ENCODE measurements at places on chromosomes 2 and 18.
A peak's percentile ranks its signal among the peaks of the same experiment; 100 is the strongest.

DNA sequence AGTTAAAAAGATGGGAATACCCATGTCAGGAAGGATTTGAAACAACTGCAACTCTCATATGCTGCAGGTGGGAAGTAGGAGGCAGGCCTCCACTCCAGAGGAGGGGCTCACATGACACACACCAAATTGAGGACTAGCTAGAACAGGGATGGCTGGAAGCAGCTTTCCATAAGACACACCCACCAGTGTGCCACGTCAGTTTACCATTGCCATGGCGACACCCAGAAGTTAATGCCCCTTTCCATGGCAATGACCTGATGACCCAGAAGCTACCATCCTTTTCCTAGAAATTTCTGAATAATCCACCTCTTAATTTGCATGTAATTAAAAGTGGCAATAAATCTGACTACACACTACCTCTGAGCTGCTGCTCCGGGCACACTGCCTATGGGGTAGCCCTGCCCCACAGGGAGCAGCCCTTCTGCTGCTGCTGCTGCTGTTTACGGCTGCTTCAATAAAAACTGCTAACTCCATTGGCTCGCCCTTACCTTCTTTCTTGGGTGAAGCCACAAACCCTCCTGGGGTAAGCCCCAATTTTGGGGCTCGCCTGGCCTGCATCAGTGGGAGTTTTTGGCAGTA is 89.4 kb downstream of the RRM2 start:
- DNase-seq: no peak

- DNase-seq: no peak
These were observed 84.8 kb upstream of the GATA6 start for GRCh38 chr18:22084547-22084946.

DNA sequence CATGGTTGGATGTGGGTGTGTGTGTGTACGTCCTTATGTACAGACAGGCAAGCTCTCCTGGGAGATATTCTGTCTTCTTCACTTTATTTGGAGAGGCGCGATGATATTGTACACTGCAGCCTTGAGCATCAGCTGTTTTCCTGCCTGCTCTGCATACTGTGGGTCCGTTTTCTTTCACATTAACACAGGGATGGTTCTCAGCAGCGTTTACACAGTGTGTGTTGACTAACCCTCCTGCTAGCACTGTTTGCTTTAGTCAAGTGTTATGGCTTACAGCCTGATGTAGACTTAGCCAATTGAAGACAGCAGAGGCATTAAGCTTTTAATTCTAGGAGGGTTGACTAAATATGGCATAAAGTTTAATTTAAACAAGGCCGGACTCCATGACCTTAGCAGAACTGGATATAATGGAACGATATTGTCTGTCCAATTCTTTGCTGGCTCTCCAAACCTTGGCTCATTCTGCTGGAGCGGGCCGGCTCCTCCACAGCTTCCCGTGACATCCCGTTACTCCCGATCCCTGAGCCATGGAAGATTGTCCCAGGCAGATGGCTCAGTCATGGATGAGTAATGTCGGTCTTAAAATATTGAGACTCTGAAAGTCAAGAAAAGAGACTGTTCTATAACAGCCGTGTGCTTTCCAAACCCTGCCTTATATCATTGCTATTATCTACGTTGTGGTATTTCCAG is 134.7 kb downstream of the TPGS2 start:
- no peak for DNase-seq

DNA sequence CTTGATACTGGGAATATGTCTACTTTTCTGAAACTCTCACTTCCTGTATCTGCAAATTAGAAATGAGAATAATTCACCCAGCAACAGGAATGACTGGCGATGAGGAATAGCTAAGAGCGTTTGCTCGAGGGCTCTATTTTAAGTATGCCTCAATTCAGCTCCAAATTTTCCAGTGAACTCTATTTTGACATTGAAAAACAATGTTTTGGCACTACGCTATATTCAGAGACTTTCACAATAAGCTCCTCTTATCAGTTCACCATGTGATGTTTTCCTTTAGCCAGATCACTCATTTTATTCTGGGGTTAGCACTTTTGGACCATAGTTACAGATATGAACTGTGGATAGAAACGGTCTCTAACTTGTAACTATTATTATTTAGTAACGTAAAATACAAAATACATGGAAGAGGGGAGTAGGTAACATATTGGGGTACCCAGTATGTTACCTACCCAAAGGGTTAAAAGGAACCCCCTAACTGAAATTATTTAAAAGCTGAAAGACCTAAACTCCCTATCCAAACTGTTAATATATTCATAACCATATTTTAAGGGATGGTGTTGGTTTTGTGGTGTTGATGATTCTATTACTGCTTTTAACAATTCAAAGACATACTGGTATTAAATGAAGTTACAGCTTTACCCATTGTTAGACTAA is 28.1 kb downstream of the SLC40A1 start:
- DNase-seq: no peak

- no peak for DNase-seq
These were observed 730 bp downstream of the B3GNT7 start for GRCh38 chr2:231396058-231396821.

DNA sequence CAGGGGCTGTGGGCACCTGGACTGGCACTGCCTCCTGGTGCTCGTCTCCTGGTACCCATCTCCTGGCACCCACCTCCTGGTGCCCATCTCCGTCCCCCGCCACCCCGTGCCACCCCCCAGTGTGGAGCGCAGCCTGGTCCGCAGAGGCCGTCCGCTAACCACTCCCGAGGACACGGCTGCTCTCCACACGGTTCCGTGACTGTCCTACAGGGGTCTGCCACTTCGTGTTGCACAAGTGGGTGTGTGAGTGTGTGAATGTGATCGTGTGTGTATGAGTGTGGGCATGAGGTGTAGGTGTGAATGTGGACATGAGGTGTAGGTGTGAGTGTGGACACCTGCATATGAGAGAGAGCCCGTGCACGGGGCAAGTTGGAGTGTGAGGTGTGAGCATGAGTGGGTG is 119.4 kb upstream of the HS6ST1 start:
- DNase-seq: no peak

DNA sequence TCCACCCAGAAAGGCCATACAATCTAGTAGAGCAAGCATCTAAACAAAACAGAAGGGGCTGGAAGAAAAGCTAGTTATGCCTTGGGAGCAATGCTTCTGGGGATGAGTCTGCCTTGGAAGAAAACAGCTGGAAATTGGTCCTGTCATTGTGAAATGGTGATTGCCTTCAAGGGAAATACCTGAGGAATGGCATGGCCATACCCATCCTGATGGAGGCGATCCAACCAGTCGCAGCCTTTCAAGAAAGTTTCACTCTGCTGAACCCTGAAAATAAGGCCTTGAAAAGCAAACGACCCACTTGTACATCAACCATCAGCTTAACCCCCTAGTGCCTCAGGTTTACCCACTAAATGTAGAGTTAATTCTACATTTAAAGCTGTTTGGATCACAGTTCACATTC is 72.6 kb upstream of the PID1 start:
- no peak for DNase-seq

DNA sequence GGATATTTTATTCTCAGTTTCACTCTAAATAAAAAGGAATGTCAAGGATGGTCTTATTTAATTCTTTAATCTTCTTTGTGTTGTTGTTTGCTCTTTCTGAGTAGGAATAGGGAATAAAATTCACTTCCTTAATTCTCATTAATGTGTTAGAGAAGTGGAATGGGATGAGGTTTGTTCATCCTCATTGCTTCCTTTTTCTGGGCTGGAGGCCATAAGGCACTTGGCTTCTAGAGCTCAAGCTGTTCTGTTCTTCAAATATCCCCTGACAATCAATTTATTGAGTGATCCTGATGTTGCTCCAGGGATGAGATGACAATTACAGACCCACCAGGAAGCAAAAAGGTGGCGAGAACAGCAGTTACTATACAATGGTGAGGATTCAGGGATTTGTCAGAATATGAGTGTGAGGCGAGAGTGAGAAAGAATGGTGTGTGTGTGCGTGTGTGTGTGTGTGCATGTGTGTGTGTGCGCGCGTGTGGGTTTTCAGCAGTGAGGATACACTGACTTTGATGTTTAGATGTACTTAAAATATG is 557.6 kb upstream of the FANCL start:
- DNase-seq: no peak

DNA sequence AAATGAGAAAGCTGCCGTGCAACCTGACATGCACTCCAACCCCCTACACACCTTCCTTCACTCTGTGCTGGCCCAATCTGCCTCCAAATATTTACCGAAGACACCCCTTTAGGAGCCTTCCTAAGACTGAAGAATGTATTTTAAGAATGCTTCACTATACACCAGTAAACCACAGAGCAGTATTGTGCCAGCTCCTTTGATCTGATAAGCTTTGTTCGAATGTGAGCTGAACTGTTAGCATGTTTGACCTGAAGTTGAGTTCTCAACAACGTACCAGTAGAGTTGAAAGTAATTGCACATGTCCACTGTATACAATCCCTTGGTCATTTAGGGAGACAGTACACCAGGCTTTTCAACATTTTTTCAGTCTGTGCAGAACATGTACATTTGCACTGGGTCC is 259.2 kb downstream of the TGIF1 start:
- no peak for DNase-seq

DNA sequence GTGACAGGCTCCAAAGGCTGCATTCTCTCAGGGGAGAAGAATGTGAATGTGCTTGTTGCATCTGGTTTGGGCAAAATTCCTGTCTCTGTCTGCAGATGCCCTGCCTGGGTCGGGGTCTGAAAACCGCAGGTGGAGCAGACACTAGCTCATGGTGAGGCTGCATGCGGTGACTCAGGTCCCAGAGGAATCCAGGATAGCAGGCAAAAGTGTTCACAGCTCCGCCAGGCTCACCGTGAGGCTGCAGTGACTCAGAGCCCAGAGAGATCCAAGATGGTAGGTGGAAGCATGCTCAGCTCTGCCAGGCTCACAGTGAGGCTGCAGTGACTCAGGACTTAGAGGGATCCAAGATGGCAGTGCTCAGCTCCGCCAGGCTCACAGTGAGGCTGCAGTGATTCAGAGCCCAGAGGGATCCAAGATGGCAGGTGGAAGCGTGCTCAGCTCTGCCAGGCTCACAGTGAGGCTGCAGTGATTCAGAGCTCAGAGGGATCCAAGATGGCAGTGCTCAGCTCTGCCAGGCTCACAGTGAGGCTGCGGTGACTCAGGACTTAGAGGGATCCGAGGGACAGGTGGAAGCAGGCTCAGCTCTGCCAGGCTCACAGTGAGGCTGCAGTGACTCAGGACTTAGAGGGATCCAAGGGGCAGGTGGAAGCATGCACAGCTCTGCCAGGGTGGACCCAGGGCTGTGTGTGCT is 200.5 kb downstream of the ACKR3 start:
- no peak for DNase-seq

- DNase-seq: no peak
These were observed 127.9 kb downstream of the PIEZO2 start for GRCh38 chr18:11021477-11021876.

DNA sequence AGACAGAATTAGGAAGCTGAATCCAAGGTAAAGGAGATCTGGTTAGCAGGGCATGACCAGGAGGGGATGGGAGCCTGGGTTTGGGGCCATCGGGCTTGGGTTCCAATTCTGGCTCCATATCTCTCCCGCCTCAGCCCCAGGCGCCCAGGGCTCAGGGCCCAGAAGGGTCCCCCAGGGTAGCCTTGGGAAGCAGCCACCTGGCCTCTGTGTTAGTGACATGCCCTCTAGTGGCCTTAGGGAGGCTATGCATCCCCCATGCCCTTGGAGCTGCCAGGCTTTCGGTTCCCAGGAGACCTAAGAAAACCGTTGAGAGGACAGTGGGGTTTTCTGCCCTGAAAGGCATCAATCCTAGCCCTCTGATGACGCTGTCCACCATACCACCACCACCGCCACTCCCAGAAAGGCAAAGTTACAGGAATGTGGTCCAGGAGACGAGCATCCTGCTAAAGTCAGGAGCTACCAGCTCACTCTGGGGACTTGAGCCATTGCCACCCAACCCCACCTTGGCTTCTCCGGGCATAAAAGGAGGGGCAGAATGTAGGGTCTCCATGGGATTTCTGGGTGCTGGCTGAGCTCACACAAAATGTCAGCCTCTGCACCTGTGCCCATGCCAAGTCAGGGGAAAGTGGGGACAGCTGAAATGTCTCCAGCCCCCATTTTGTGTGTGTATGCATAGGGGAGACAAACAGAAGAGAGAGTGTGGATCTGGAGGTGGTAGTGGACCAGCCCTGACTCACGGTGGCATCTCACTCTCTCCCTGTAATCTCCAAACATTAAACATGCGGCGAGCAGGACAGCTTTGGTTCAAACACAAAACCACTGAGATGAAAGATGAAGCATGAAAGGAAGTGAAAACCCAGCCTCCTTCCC is 56.5 kb downstream of the EMX1 start:
- peak; percentile 19 for DNase-seq

DNA sequence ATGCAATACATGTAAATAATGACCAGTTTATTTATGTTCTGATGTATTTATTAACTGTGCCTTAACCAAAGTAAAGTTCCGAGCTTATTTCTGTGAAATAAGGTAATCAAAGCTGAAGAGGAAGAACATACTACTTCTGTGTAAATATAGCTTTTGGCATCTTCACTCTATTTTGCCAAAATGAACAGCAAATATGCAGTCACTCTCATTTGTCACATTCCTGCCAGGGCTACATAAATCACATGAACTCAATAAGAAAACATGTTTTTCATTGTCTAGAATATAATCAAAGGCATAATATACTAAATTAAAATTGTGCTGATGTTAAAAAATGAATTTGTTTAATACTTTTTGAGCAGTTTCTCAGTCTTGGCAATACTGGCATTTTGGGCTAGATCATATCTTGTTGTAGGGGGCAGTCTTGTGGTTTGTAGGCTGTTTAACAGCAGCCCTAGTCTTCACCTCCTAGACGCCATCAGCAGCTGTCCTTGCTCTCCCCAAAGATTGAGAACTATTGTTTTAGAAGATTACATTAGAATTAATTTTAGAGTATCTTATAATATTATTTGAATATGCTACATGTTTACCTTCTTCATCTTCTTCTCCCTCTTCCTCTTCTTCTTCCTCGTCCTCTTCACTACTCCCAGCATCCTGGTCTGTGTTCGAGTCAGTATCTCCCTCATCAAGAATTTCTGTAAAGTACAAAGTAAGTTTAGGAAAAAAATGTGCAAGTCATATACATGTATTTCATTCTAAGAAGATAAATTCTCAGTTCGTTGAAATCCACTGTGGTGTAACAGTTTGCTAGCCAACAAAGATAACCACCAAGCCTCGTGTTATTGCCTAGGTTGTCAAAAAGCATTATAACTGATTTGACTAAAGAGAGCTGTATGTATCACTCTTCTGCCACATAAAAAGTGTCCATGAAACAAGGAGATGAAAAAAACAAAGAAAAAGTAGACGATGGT is 41.5 kb downstream of the CWC22 start:
- peak; percentile 17 for DNase-seq

DNA sequence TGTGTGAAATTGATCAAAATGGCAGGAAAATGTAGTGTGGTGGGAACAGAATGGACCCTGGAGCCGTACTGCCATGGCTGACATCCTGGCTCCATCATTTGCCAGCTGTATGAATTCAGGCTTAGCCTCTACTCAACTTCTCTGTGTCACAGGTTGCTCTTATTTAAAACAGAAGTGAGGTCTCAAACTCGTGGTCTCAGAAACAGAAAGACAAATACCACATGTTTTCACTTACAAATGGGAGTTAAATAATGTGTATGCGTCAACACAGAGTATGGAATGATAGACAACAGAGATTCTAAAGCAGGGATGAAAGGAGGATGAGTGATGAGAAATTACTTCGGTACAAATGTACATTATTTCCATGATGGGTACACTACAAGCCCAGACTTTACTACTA is 227.4 kb downstream of the DCC start:
- no peak for DNase-seq
